ENCODE measurements at places on chromosomes 5 and 9. TPM values are rescaled to one million over a fixed set of nuclear protein-coding genes. Genes with fewer than 3 reads are reported as not detected.

DNA sequence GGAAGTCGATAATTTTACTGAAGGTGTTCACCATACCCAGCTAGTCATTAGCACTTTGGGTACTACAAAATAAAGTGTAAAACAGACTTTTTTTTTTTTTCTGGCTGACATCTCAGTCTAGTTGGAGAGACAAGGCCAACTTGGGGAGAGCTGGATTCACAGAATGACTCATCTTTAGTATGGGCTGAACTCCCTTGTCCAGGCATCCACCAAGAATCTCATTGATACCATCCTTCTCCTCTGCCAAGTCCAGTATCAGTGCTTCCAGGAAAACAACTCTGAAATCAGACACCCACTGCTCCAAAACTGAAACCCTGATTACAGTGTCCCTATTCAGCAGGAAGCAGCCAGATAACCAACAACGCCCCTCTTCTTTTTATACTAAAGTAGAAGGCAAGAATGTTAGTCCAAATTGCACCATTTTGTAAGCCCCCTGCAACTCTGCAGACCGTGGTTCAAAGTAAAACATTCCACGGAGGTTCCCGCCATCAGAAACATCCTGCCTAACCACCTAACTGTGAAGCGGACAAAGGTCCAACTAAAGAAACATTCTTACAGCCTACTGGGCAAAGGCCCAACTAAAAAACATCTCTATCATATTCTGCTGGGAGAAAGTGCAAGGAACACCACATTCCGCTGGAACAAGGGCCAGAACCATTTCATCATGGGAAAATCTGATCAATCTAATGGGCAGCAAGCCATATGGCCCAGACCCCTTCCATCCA lies 728.2 kb downstream of the BRINP1 start:
- no peak overlapping the region for H3K27ac ChIP-seq
- H3K4me3 ChIP-seq, result no peak overlapping the region
- no peaks in the 10 kb centered on the region for H3K36me3 ChIP-seq
- H3K27me3 ChIP-seq, result no peaks in the 10 kb centered on the region

GRCh38 chr5:68021227-68021626 lies 194.3 kb upstream of the PIK3R1 start:
- H3K4me1 ChIP-seq, result no peaks in the 10 kb centered on the region
- no peaks in the 10 kb centered on the region for H3K36me3 ChIP-seq
- no peak overlapping the region for H3K4me3 ChIP-seq
- no peak for DNase-seq
- H3K27me3 ChIP-seq, result no peaks in the 10 kb centered on the region

DNA sequence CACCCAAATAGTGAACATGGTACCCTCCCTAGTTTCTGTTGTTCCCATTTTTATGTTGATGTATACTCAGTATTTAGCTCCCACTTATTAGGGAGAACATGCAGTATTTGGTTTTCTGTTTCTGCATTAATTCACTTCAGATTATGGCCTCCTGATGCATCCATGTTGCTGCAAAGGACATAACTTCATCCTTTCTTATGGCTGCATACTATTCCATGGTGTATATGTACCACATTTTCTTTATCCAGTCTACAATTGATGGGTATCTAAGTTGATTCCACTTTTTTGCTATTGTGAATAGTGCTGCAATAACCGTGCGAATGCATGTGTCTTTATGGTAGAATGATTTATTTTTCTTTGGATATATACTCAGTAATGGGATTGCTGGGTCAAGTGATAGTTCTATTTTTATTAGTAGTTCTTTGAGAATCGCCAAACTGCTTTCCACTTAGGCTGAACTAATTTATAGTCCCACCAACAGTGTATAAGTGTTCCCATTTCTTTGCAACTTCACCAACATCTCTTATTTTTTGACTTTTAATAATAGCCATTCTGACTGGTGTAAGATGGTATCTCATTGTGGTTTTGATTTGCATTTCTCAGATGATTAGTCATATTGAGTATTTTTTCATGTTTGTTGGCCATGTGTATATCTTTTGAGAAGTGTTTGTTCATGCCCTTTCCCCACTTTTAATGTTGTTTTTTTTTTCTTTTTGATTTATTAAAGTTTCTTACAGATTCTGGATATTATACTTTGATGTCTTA lies 79.6 kb downstream of the SMIM15 start:
- H3K4me3 ChIP-seq, result no peak overlapping the region
- H3K4me1 ChIP-seq, result no peaks in the 10 kb centered on the region
- DNase-seq, result no peak
- no peaks in the 10 kb centered on the region for H3K27me3 ChIP-seq

- H3K27ac ChIP-seq, result no peak overlapping the region
- H3K4me3 ChIP-seq, result no peak overlapping the region
- H3K36me3 ChIP-seq, result no peaks in the 10 kb centered on the region
- DNase-seq, result no peak
Measured at GRCh38 chr5:73302797-73303147, 129.8 kb downstream of the TMEM174 start.

DNA sequence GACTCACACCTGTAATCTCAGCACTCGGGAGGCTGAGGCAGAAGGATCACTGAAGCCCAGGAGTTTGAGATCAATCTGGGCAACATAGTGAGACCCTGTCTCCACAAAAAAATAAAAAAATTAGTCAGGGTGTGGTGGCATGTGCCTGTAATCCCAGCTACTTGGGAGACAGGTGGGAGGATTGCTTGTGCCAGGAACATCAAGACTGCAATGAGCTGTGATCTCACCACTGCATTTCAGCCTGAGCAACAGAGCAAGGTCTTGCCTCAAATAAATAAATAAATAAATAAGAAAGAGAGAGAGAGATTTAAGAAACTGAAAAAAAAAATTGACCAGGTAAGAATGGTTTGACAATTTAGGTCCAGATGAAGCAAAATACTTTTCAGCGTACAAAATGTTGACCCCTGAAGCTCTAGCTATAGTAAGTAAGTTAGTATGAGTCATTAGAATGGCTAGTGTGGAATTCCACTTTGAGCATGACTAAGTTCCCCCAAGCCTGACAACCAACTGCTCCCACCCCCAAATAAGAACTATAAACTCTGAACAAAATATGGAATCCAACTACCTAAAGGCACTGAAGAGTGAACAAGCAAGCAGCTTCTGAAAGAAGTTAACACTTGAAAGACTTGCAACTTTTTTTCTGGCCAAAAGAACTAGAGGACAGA lies 217.8 kb upstream of the TLE4 start:
- DNase-seq, result no peak
- H3K27ac ChIP-seq, result no peak overlapping the region
- no peaks in the 10 kb centered on the region for H3K36me3 ChIP-seq
- H3K4me3 ChIP-seq, result no peak overlapping the region

- H3K4me3 ChIP-seq, result no peak overlapping the region
- no peaks in the 10 kb centered on the region for H3K36me3 ChIP-seq
- peak; percentile 92 for DNase-seq
- H3K27me3 ChIP-seq, result no peaks in the 10 kb centered on the region
- H3K4me1 ChIP-seq, result peaks cover 51% of the 10 kb centered on the region
Measured at GRCh38 chr9:128091144-128091543, 23.1 kb downstream of the SLC25A25 start.

- no peak overlapping the region for H3K4me3 ChIP-seq
- H3K27me3 ChIP-seq, result no peaks in the 10 kb centered on the region
- no peak overlapping the region for H3K27ac ChIP-seq
- H3K4me1 ChIP-seq, result no peaks in the 10 kb centered on the region
- DNase-seq, result no peak
Measured at GRCh38 chr9:107540164-107540561, 50.6 kb upstream of the KLF4 start.

FOXD4L3 gene
- polyA plus RNA-seq, result 0.60 TPM

IFNB1 gene
- polyA plus RNA-seq, result 0.20 TPM

ANKRD34B gene
- polyA plus RNA-seq, result not detected

Measured in sigmoid colon (tissue), 7 donors.